ENCODE measurements at places on chromosomes 3 and 15.
A peak's percentile ranks its signal among the peaks of the same experiment; 100 is the strongest.

- DNase-seq = no peak
These were observed 46.6 kb upstream of the TCF12 start for GRCh38 chr15:56871867-56872266.

- no peak for DNase-seq
These were observed 16.3 kb upstream of the IQCF2 start for GRCh38 chr3:51845129-51845528.

GRCh38 chr3:81086348-81086747 lies 675.1 kb downstream of the GBE1 start:
- no peak for DNase-seq

GRCh38 chr15:100601617-100602063 lies 344 bp downstream of the LINS1 start:
- no peak for DNase-seq

GRCh38 chr15:56342653-56343052 lies 22.6 kb upstream of the TEX9 start:
- no peak for DNase-seq

GRCh38 chr15:95656595-95656994 lies 673.9 kb upstream of the NR2F2 start:
- no peak for DNase-seq

GRCh38 chr15:90095521-90095959 lies 6.7 kb downstream of the IDH2 start:
- no peak for DNase-seq

- no peak for DNase-seq
These were observed 50.3 kb downstream of the NPTN start for GRCh38 chr15:73582851-73583379.

GRCh38 chr3:53238051-53238850 lies 17.6 kb downstream of the TKT start:
- DNase-seq = peak; percentile 33

- no peak for DNase-seq
These were observed 224.2 kb upstream of the CFAP20DC start for GRCh38 chr3:59273976-59274375.

- no peak for DNase-seq
These were observed 25.5 kb downstream of the CHP1 start for GRCh38 chr15:41256577-41257038.

GRCh38 chr15:42368096-42368495 lies 8.8 kb downstream of the CAPN3 start:
- DNase-seq = no peak

- DNase-seq = peak; percentile 48
These were observed 82.6 kb upstream of the ATP11B start for GRCh38 chr3:182710557-182711157.

- DNase-seq = peak; percentile 27
These were observed 118.6 kb downstream of the PGPEP1L start for GRCh38 chr15:98888820-98889479.

- DNase-seq = no peak
These were observed 46.7 kb downstream of the CHCHD6 start for GRCh38 chr3:126750756-126751121.

GRCh38 chr15:40439461-40439959 lies 1.2 kb upstream of the BAHD1 start:
- peak; percentile 40 for DNase-seq

DNA sequence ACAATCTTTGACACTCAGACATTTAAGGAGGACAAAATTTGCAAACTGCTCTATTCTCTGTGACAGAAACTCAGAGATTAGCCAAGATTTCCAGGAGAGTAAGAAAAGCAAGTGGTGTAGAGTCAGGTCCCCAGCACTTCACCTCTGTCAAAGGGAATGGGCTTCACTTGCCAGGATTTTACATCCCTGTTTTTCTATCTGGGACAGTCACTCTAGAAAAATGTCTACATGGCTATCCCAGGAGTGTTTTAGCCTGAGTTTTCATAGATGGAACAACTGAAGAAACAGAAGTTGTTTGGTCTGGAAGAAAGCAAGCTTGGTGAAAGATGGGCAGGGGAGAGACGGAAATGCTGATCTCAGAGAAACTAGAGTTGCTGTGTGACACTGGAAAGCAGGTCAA lies 3.0 kb downstream of the FAM219B start:
- no peak for DNase-seq

- DNase-seq = no peak
These were observed 102.4 kb downstream of the KLHL25 start for GRCh38 chr15:85692321-85692720.

DNA sequence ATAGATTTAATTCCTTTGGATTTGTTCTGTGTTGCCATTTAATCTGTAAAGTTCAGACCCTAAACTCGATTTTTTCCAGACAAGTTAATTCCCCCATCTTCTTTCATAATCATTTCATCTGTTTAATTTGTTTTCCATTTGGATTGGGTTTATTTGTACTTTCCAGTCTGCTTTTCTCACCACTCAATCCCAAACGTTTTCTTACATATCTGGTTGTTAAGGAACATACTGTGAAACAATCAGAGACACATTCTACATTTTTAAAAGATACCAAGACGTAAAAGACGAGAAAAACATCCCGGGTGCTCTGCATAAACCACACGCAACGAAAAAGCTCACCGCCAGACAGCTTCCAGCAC lies 13.0 kb upstream of the ONECUT1 start:
- DNase-seq = no peak

DNA sequence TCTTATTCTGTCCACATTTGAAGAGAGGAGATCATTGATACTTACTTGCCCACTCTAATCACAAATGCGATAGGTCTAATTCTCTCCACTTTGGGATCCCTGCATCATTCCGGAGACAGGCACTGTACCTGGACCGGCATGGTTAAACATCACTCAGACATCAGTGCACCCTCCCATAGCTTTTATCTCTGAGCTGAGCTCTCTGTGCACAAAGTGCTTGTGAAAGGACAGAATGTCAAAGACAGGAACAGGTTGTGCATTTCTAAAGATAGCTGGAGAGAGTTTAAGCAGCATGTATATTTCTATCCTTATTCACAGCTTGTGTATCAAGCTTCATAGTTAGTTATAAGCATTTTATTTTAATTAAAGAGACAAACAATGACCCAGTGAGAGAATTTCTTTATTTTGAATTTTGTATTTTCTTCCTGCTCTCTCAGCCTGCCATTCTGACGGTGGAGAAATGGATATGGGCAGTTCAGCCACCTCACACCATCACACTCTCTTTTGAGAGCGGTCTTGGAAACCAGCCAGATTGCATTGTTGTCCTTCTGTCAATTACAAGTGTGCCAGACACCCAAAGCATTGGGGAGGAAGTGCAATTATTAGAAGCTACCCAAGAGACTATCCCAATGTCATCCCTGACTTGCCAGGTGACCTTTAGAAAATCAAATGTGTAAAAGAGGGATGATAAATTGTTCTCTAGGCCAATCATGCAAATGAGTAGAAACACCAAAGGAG lies 65.2 kb upstream of the CHL1 start:
- no peak for DNase-seq

DNA sequence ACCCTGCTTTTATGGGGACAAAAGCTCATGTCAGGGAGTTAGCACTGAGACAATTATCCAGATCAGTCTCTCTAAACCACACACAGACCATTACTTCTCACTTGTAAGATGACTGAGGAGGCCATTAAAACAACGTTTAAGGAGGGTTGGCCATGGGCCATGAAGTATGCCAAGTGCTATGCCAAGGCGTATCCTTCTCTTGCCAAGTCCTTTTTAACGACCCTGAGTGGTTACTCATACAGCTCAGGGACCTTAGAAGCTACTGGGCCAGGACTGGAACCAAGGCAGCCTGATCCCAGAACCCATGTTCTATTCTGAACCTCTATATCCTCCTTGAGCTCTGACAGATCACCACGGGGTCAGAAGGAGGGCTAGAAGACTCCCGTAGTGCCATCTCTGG lies 50.0 kb downstream of the NMNAT3 start:
- DNase-seq = no peak

DNA sequence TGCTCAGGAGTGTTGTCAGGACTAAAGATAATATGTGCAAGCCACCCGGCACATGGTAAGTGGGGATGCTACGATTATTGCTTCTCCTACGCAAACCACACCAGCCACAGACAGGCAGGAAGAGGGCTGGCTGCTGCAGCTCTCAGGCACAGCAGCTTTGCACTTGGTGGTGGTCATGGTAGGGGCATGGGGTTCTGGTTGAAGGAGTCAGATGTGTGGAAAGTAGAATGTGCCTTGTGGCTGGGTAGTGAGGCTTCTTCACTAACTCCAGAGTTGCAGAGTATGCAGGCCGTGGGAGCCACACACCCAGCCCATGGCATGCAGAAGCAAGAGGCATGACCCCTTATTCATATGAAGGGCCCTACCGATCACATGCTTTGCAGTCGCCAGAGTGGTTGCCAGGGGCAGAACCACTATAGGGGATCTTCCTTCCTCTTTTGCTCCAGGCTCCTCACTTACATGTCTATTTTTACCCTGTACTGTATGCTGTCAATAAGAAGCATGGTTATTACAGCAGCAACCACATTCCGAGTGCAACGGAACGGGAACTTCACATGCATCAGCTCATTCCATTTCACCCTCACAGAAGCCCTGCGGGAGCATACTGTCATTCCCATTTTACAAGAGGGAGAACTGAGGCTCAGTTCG lies 59.2 kb upstream of the HERC1 start:
- no peak for DNase-seq

GRCh38 chr3:195084746-195085145 lies 186.2 kb downstream of the XXYLT1 start:
- no peak for DNase-seq

GRCh38 chr3:117230924-117231323 lies 521.3 kb downstream of the TUSC7 start:
- no peak for DNase-seq

GRCh38 chr3:15576475-15576874 lies 24.9 kb downstream of the HACL1 start:
- DNase-seq = no peak
